ENCODE measurements at places on chromosomes 2 and 18. TPM values are rescaled to one million over a fixed set of nuclear protein-coding genes. Genes with fewer than 3 reads are reported as not detected.

The TMEM17 gene
- total RNA-seq: 2.2 TPM

The IL37 gene
- not detected for total RNA-seq

GRCh38 chr18:44579028-44579702 is 101.5 kb upstream of the SETBP1 start:
- DNase-seq: no peak

The BCL11A gene
- total RNA-seq: 27.1 TPM

The MRPS9 gene
- 73.2 TPM for total RNA-seq

- no peak for DNase-seq
These were observed 6.2 kb downstream of the ZBTB7C start for GRCh38 chr18:48402953-48403352.

- no peak for DNase-seq
These were observed 235.0 kb downstream of the PMAIP1 start for GRCh38 chr18:60134806-60135205.

DNA sequence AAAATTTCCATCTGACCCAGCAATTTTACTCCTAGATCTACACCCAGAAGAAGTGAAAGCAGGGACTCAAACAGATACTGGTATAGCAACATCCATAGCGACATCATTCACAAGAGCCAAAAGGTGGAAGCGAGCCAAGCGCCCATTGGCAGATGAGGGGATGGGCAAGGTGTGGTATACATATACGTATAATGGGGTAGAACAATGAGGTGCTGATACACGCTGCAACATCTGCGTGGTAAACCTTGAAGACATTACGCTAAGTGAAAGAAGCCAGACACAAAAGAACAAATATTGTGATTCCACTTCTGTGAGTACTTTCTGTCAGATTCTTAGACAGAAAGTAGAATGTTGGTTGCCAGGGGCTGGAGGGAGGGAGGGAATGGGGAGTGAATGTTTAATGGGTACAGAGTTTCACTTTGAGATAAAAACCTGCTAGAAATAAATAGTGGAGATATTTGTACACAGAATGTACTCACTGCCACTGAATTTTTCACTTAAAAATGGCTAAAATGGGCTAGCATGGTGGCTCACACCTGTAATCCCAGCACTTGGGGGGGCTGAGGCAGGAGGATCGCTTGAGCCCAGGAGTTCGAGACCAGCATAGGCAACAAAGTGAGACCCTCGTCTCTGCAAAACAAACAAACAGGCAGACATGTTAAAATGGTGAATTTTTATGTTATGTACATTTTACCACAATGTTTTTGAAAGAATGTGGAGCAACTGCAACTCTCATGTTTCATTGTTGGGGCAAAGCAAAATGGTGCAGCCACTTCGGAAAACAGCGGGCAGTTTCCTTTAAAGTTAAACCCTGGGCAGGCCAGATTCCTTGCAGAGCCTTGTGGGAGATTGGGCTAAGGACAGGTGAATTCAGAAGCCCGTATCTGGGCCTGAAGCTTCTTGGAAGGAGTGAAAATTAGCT is 103.4 kb upstream of the MYCN start:
- DNase-seq: no peak

GRCh38 chr2:101396316-101396717 is 9.0 kb upstream of the CREG2 start:
- no peak for DNase-seq

The LYPD6 gene
- 0.08 TPM for total RNA-seq

Measured in left ventricle myocardium inferior (tissue), 1 donor.